Activated T-helper 17 cell treated with anti-CD3 and anti-CD28 coated beads, Interleukin-2, amount 50 U/mL, for 72 hours (primary cell): ENCODE measurements at places on chromosomes 6 and 20. TPM values are rescaled to one million over a fixed set of nuclear protein-coding genes. Genes with fewer than 3 reads are reported as not detected.

GRCh38 chr6:83854001-83854501 lies 891 bp downstream of the RIPPLY2 start:
- no peak for ATAC-seq

GRCh38 chr6:43846556-43846955 lies 76.5 kb downstream of the VEGFA start:
- ATAC-seq, result no peak

Gene SF3B5
- 114 TPM for total RNA-seq

Gene FLRT3
- total RNA-seq, result not detected

DNA sequence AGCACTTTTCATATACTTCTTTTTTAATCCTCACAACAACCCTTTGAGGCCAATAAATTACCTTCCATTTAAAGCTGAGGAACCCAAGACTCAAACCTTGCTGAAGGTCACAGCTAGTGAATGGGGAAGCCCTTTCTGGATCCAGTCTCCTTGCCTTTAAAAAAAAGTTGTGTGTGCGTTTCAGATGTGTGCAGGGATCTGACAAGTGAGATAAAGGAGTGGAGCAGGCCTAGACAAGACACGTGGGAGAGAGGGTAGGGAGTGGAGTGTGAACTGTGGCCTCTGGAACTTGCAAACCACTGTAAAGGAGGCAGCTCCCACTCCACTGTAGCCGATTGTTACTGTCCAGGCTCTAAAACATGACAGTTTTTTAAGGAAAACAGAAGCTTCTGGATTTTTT lies 1.9 kb downstream of the KLHL32 start:
- no peak for ATAC-seq
